WTC11 (cell line): ENCODE measurements at places on chromosomes 4 and X.
A peak's percentile ranks its signal among the peaks of the same experiment; 100 is the strongest.

DNA sequence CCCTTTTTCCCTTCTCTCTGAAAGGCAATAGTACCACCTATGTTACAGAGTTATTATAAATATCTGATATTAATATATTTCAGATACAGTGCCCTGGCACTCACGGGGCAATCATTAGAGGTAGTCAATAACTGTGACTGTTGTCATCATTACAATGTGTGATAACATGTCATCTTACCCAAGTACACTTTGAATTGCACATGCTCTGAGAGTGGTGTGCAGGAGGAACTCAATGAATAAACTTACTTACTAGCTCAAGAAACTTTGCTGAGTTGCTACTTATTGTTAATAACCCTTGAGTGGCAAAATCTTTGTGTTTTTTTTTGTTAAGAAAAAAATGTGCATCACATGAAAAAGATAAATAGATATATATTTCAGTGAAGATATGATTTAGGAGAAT is 275.1 kb upstream of the RASGEF1B start:
- no peak for DNase-seq

DNA sequence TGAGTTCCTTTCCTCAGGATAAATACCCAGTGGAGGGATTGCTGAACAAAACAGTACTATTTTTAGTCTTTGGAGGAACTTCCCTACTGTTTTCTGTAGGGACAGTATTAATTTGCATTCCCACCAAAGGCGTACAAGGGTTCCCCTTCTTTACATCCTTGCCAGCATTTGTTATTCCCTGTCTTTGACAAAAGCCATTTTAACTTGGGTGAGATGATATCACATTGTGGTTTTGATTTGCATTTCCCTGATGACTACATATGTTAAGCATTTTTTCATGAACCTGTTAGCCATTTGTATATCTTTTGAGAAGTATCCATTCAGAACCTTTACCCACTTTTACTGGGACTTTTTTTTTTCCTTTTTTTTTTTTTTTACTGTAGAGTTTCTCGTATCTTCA is 126.2 kb upstream of the ANXA10 start:
- DNase-seq = no peak

DNA sequence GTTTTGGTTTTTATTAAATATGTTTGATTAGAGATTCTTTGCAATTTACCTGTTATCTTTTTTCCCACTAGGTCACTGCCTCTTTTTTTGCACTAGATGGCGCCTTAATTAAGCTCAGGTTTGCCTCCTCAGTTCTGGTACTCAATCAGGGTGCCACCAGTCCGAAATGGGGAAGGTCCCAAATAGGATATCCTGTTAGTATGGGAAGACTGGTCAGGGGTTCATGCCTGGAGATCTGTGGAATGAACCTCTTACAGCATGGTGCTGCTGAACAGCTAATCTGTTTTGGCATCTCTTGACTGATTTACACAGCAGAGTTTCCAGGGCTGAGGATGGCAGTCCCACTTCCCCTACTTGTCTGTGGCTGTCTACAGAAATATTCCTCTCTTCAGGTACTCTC is 24.2 kb upstream of the VSIG1 start:
- no peak for DNase-seq

DNA sequence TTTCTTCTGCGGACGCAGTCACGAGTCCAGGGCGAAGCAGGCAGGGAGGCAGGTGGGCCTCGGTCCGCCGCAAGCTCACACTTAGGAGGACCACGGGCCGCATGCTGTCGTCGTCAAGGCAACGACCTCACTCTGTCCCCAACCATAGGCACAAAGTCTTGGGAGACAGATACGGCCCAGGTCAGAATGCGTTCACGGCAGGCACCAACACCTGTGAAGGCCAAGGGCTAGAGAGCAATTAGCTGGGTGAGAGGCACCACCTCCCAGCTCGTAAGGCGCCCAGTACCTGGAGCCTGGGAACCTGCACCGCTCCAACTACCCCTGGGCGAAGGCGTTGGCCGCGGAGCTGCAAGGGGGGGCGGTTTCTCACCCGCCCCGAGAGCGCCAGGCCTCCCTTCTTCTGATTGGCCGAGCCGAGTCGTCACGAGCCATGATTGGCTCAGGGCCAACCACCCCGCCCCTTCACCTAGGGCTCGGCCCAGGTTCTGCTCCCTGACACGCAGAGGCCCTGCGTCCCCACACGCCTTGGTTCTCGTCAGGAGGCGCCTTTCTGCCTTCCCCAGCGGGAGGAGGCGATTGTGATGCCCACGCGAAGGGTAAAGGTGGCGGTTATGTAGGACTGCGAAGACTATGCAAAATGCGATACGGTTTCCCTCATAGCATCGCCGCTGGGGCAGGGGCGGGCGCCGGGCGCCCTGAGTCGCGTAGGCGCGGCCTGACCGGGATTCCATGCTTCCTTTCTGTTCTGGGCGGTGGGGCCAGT is at the start of gene CDKL2:
Gene CDKL2 (minus strand): TSS at position 355 of the 763 bp plus-strand sequence. CDS start 4,540 bp downstream, outside the sequence.
- DNase-seq = peak; percentile 93

GRCh38 chrX:144798972-144799371 is 448.3 kb upstream of the SPANXN1 start:
- no peak for DNase-seq

DNA sequence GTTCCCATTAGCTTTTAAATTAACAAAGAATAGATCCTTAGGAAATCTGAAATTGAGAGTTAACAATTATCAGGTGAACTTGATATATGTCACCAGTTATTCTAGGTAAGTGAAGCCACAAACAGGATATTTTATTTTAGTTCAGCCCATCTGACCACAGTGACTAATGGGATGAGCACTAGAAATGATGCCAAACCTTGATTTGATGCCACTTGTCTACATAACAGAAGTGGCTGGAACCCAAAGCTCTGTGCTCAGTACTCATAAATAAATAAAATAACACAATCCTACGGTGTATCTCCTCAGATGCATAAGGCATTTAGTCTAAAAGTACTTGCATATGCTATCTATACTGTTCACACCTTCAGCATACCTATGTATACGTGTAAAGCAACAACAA is 12.2 kb downstream of the SLITRK4 start:
- no peak for DNase-seq

GRCh38 chr4:86762649-86763048 is 86.5 kb downstream of the SLC10A6 start:
- no peak for DNase-seq

- no peak for DNase-seq
Observed at GRCh38 chr4:89586864-89587263, 250.1 kb downstream of the SNCA start.

DNA sequence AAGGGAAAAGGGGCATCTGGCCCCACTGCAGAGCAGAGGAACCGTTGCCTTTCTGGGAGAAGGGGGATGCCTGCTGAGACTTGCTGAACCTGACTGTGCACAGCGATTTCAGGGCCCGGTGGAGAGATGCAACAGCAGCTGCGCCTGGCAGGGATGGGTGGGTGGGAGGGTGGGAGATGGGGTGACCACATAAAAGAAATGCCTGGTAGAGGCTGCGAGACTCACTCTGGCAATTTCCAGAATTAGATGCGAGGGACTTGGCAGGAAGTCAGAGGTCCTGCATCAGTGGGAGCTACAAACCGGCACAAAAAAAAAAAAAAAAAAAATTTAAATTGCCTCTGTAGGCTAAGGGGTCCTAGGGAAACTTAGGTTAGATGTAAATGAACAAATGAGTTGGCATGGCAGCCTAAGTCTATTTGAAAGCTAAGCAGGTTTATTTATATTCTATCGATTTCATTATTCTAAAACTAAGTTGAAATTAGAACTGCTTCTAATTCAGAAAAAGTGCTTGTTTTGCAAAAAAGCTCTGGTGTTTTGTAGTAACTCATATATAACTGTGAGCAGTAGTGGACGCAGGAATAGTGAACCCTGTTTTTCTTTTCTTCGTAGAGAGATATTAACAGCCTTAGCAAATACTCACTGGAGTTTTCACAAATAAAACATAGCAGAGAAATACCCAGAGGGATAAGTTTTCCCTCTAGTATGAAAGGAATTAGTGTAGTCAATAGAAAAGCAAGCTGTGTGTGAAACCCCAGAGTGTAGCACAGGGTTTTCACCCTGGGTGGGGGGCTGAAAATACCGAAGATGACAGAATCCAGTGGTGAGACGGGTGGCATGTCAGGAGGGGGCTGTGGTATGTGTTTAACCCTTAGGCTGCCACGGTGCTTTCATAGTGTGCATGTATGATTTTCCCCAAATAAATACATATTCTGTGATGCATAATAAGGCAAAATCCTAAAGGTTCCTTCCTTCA is 130.1 kb downstream of the EGF start:
- no peak for DNase-seq

DNA sequence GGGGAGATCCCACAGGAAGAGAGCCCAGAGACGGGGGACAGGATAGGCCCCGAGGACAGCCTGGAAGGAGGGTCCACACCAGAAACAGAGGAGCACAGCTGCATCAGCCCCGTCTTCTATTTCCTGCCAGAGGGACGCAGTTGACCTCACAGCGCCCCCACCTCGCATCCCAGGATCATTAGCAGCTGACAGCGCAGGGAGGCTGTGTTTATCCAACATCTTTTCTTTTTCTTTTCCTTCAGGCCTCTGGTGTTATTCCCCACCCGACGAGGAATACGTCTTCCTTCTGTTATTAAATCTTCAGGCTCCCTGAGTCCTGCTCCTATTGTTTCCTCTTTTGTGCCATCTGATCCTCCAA is 75.4 kb downstream of the DCHS2 start:
- peak; percentile 59 for DNase-seq

GRCh38 chrX:36650622-36651021 is 357.5 kb upstream of the FAM47C start:
- no peak for DNase-seq

GRCh38 chr4:17781300-17782287 is at the start of gene FAM184B:
FAM184B (minus strand) TSS chr4:17781621; CDS start chr4:17781299, 322 bp downstream.
- DNase-seq = peak; percentile 47

DNA sequence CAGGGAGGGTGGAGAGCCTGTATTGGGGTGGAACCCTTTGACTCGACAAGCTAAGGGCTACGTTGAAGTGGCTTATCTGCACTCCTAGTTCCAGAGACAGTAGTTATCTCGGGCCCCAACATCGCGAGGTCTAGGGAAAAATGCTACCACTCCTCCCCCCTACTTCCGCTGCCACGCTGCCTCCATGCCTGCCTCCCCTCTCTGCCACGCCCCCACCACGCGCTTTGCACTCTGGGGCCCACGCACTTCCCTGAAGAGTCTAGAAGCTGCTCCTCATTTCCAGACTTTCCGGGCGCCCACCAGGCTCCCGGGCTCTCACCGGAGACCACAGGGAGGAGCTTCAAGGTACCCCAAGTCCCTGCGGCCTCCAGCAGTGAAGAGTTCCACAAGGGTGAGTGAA is at the start of gene PASD1:
Gene PASD1 (plus strand): TSS at position 227 of the 400 bp plus-strand sequence. CDS start 37,879 bp downstream, outside the sequence.
- DNase-seq = no peak

GRCh38 chr4:186621959-186622553 is 66.7 kb upstream of the MTNR1A start:
- DNase-seq = no peak

DNA sequence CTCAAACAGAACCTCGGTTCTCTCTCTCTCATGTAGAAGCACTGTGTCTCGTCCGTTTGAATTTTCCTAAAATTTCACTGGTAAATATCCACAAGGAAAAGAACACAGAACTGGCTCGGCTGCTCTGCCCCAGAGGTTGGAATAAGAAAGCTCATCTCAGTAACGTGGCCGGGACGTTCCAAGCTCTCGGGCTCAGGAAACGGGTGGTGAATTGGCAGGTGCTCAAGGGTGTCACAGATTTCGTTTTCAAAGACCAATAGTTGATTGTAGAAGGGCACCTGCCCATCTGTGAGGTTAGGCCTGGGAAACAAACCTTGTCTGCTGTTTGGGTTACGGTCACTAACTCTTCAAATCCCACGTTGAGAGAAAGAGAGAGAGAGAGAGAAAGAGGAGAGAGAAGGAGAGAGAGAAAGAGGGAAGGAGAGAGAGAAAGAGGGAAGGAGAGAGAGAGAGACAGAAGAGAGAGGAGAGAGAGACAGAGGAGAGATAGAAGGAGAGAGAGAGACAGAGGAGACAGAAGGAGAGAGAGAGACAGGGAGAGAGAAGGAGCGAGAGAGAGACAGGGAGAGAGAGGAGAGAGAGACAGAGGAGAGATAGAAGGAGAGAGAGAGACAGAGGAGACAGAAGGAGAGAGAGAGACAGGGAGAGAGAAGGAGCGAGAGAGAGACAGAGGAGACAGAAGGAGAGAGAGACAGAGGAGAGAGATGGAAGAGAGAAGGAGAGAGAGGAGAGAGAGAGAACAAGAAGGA is 106.6 kb downstream of the CRLF2 start:
- DNase-seq = no peak

DNA sequence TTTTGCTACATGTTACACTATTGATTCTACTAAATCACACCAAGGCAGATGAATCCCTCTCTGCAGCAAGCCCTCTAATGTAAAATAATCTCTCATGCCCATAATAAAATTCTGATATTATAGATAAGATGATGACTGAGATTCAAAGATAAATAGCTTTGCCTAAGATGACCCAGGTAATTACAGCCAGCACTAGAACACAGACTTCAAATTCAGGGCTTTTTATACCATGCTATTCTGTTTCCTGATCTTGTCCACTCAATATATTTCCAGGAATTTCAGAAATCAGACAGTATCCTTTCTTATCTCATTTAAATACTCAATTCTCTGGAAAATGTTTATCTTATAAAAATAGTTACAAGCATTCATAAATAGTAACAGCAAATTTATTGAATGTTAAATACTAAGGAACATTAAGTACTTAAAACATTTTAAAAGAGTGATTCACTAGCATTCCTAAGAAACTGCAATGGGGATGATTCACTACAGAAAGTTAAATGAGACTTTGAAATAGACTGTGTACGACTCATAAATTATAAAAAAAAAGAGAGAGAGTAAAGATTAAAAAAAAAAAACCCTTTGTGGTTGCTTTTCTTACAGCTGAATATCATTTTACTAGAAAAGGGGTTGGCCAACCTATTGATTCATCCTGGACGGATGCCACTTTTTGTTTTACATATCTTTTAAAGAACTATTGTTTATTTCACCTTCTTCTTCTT is 45.8 kb upstream of the IL21 start:
- no peak for DNase-seq

DNA sequence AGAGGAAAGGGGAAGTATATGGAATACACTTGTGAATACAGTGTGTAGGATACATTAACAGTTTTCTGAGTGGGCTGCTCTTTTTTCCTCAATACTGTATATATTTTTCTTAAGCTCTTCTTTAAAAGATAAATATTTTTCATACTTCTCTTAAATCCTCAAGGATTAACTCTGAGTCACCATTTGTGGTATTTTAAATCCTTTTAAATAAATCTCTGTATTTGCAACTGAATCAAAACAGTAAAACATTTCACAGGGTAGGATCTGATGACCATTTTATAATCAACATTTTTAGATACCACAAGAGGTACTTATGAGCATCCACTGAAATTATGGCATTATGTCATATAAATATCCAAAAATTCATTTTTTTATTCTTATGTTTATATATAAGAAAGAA is 87.6 kb downstream of the GAB1 start:
- DNase-seq = no peak

DNA sequence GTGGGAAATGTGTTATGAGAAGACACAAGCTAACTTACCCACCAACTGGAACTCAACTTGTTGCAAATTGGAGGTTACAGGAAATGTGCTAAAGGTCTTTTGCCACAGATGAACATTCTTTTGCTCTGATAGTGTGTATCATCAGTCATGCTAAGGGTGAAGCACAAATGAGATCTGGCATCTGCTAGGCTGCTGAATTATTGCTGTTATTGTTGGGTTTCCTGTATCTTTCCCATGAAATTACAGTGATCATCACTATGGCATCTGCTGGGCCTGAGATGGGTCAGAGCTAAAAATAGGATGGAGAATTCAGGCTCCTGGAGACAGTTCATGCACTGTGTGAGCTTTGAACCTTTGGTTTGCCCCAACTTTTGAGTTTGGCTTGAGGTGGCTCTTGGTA is 124.5 kb downstream of the NPNT start:
- no peak for DNase-seq
